ENCODE measurements at places on chromosomes 2 and 18. TPM values are rescaled to one million over a fixed set of nuclear protein-coding genes. Genes with fewer than 3 reads are reported as not detected.

DNA sequence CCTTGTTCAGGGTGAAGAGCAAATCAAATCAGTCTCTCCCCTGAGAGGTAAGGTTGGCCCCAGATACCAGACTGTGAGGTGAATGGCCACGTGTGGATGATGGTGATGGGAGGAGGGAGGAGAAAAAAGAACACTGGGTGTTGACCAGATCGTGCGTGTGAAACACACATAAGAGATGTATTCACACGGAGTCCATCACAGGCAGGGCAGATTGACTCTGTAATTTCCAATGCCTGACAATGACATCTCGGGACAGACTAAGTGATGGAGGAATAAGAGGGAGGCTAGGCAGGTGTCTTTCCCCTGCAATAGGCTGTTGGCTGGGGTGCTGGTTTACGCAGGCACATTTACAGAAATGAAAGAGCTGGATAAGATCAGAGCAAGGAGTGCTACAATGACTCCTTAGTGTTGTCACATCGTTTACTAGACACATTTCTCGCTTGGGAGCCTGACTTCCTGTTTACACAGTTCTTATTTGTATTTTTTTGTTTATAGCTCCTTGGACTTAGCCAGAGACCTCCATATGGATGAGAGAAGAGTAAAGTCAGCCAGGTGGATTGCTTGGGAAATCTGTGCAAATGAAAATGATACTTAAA is 43.1 kb downstream of the CPO start:
- no peaks in the 10 kb centered on the region for H3K27me3 ChIP-seq
- H3K27ac ChIP-seq: no peak overlapping the region

DNA sequence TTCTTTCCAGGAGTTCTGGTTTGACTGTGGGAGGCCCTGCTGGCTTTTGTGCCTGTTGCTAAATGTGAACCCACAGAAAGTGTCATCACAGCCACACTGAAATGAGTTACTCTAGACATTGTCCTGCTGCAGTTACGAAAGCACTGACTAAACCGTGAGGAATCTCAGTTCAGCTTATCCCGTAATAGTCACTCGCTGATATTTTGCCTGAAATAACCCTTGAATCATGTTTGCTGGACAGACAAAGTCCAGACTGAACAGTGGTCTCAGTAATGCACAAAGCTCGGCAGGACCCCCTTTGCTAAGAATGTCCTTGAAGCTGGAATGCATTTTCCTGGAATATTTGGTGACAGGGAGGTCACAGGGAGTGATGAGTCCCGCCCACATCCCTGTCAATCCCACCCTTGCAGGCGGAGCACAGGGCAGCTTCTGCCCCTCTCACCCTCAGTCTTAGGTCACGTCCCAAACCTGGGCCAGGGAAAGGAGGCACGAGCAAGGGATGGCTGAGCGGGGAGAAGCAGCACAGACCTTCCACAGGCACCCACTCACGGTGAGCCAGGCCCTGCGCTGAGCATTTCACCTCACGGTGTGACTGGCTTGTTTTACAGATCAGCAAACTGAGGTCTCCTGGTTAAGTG is 53.4 kb downstream of the ADI1 start:
- no peak for DNase-seq
- peaks cover 7% of the 10 kb centered on the region for H3K4me1 ChIP-seq
- H3K27me3 ChIP-seq: no peaks in the 10 kb centered on the region
- H3K36me3 ChIP-seq: peaks cover 20% of the 10 kb centered on the region
- no peak overlapping the region for H3K27ac ChIP-seq

DNA sequence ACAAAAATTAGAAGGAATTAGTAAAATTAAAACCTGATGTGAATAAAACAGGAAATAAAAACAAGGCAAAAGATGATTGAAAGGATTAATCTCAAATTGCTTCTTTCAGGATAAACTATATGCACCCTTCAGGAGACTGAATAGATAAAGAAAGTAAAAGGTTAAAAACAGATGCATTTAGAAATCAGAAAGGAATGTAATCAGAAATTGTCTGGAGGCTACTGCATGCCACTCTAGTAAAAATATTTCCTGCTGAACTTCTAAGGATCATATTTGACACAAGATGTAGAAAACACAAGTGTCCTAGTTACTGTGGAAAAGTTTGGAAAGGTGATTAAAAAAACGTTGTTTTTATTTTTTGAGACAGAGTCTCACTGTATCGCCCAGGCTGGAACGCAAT is 16.2 kb downstream of the CHCHD5 start:
- no peak for DNase-seq
- H3K4me1 ChIP-seq: peaks cover 10% of the 10 kb centered on the region
- H3K27me3 ChIP-seq: no peaks in the 10 kb centered on the region
- no peaks in the 10 kb centered on the region for H3K36me3 ChIP-seq

DNA sequence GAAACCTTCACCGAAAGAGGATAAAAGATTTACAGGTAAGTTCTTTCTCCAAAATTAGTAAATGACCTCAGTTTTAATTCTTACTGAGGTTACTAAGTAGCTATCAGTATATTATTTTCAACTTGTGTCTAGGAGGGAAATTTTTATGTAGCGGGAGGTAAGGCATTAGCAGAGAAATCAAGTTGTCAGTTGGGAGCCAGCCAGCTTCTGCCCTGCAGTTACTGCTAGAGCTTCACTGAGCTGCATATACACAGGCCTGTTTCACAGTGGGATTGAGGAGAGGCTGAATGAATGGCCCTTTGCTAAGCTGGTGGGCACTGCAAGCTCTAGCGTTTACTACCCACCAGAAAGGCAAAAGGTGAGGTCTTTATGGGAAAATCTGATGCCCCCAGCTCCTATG is 105.7 kb downstream of the ACAA2 start:
- no peaks in the 10 kb centered on the region for H3K4me1 ChIP-seq
- H3K27me3 ChIP-seq: peaks cover 9% of the 10 kb centered on the region
- no peaks in the 10 kb centered on the region for H3K36me3 ChIP-seq
- DNase-seq: no peak
- H3K27ac ChIP-seq: no peak overlapping the region

DNA sequence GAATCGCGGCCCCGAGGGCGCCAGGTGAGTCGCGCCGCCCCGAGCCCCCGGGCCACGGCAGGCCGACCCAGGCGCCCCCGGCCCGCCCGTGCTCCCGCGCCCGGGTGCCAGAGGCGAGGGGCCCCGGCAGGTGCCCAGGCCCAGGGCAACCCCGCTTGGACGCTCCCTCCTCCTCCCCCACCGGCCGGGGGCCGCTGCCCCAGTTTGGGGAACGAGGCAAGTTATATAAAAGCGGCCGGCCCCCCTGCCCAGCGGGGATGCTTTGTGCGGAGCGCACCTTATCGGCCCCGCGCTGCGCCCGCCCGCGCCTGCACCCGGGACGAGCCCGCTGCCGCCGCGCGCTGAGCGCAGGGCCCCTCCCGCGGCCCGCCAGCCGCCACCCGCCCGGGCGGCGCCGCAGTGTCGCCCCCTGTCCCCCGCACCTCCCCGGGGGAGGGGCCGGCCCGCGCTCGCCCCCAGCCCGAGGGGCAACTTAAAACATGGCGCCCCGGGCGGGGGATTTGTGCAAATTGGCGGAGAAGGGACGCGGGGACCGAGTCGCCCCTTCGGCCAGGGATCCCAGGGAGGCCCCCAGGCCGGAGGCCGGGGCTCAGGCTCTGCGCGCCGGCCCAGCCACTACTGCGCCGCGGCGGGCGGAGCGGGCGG is 639 bp downstream of the EPB41L3 start:
- H3K27me3 ChIP-seq: peaks cover 48% of the 10 kb centered on the region
- H3K4me1 ChIP-seq: no peaks in the 10 kb centered on the region
- no peak overlapping the region for H3K4me3 ChIP-seq
- no peak overlapping the region for H3K27ac ChIP-seq
- no peaks in the 10 kb centered on the region for H3K36me3 ChIP-seq

- H3K4me3 ChIP-seq: no peak overlapping the region
- no peak overlapping the region for H3K27ac ChIP-seq
- H3K4me1 ChIP-seq: no peaks in the 10 kb centered on the region
- no peak for DNase-seq
- H3K36me3 ChIP-seq: peaks cover 10% of the 10 kb centered on the region
Measured at GRCh38 chr2:239113171-239113570, 265.3 kb downstream of the TWIST2 start.

GRCh38 chr18:43161528-43161927 is 46.0 kb upstream of the RIT2 start:
- no peaks in the 10 kb centered on the region for H3K4me1 ChIP-seq
- H3K27ac ChIP-seq: no peak overlapping the region
- no peak overlapping the region for H3K4me3 ChIP-seq

DNA sequence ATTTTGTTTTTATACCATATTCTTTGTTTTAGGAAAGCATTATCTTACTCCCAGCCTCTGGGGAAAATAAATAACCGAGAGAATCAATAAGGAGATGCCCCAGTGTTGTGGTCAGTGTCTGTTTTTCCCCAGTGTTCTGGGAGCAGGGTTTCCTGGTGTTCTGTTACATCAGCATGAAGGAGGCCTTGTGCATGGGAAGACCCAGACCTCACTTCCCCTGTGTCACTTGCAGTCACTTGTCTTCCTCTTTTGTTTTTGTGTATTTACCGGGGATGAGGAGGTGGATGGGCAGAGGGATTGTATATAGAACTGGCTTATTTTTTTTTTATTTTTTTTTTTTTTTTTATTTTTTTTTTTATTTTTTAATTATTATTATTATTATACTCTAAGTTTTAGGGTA is 45.0 kb upstream of the MGAT5 start:
- no peaks in the 10 kb centered on the region for H3K36me3 ChIP-seq
- H3K4me1 ChIP-seq: no peaks in the 10 kb centered on the region
- H3K27me3 ChIP-seq: peaks cover 3% of the 10 kb centered on the region
- H3K4me3 ChIP-seq: no peak overlapping the region
- H3K27ac ChIP-seq: no peak overlapping the region
- no peak for DNase-seq

DNA sequence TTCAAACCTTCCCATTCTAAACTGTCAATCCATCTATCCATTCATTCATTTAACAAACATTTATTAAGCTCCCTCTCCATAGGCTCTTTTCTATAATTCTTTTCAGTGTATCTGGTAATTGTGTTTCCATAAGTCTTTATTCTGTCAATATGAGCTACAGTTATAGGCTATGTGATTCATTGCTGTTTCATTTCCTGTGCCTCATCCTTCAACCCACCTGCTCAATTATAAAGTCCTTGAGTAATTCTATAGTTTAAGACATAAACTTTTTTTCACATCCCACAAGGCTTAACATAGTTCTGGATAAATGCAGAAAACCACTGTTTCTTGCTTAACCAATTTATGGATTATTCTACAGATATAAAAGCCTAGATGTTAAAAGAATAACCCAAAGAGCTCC is 84.2 kb upstream of the PIK3C3 start:
- DNase-seq: no peak
- H3K36me3 ChIP-seq: no peaks in the 10 kb centered on the region

DNA sequence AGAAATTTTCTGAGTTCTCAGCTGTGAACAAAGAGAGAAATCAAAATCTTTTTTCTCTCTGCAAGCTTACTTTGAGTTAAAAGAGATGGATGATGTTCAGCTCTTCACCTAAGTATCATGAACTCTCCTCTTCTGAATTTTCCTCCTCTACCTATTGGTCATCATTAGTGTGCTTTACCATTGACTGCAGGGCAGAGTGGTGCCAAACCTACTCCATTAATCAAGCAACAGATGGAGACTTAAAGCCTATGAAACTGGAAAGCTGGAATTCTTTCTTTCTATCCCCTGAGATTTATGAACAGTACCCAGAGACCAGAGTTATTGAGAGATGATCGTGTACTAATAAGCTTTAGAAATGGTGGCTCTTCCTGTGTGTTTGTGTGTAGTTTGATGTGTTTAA is 31.3 kb upstream of the LINC00305 start:
- no peaks in the 10 kb centered on the region for H3K36me3 ChIP-seq
- H3K4me3 ChIP-seq: no peak overlapping the region
- no peak for DNase-seq
- H3K27ac ChIP-seq: no peak overlapping the region

GRCh38 chr2:142119347-142119746 is 11.5 kb downstream of the LRP1B start:
- no peaks in the 10 kb centered on the region for H3K4me1 ChIP-seq
- H3K36me3 ChIP-seq: no peaks in the 10 kb centered on the region
- DNase-seq: no peak

GRCh38 chr2:238692562-238692961 is 155.3 kb upstream of the TWIST2 start:
- DNase-seq: no peak
- H3K4me1 ChIP-seq: no peaks in the 10 kb centered on the region
- H3K27ac ChIP-seq: no peak overlapping the region
- H3K27me3 ChIP-seq: peaks cover 8% of the 10 kb centered on the region
- no peaks in the 10 kb centered on the region for H3K36me3 ChIP-seq

GRCh38 chr2:121505005-121505404 is 25.7 kb upstream of the RNU4ATAC start:
- peaks cover 36% of the 10 kb centered on the region for H3K36me3 ChIP-seq
- H3K4me3 ChIP-seq: no peak overlapping the region
- H3K4me1 ChIP-seq: peaks cover 16% of the 10 kb centered on the region
- no peak for DNase-seq

- no peaks in the 10 kb centered on the region for H3K36me3 ChIP-seq
- H3K27me3 ChIP-seq: no peaks in the 10 kb centered on the region
- no peak overlapping the region for H3K27ac ChIP-seq
- DNase-seq: no peak
- no peaks in the 10 kb centered on the region for H3K4me1 ChIP-seq
Measured at GRCh38 chr18:8176109-8176508, 433.1 kb upstream of the RAB12 start.

DNA sequence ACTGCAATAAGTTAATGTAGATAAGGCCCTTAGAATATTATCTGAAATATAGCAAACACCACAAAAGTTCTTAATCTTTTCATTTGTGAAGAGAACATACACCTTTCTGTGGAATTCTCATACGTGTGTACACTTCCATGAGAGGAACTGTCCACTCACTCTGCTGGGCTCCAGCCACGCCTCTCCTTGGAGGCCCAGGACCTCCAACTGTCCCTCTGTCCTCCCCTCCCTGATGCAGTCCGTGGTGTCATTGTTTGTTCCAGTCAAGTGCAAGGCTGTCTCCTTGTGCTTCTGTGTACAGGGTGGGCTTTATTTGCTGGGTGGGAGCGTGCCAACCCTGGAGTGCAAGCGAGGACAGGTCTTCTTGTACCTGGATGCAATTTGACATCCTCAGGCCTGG is 8.7 kb downstream of the RAB12 start:
- peaks cover 1% of the 10 kb centered on the region for H3K27me3 ChIP-seq
- DNase-seq: no peak
- peaks cover 39% of the 10 kb centered on the region for H3K36me3 ChIP-seq
- H3K4me1 ChIP-seq: peaks cover 75% of the 10 kb centered on the region

CD302 gene
- total RNA-seq: 0.44 TPM

MPP4 gene
- not detected for total RNA-seq

REG3G gene
- total RNA-seq: not detected

CXCR4 gene
- total RNA-seq: 83.3 TPM

ATG4B gene
- 126 TPM for total RNA-seq

HTRA2 gene
- total RNA-seq: 57.3 TPM

CAPN14 gene
- 0.20 TPM for total RNA-seq

CTLA4 gene
- total RNA-seq: 118 TPM

TGFA gene
- total RNA-seq: not detected

NGEF gene
- not detected for total RNA-seq
